ENCODE measurements at places on chromosomes 3 and 15.

GRCh38 chr3:186929186-186929585 is 1.1 kb upstream of the ST6GAL1 start:
- DNase-seq: no peak

DNA sequence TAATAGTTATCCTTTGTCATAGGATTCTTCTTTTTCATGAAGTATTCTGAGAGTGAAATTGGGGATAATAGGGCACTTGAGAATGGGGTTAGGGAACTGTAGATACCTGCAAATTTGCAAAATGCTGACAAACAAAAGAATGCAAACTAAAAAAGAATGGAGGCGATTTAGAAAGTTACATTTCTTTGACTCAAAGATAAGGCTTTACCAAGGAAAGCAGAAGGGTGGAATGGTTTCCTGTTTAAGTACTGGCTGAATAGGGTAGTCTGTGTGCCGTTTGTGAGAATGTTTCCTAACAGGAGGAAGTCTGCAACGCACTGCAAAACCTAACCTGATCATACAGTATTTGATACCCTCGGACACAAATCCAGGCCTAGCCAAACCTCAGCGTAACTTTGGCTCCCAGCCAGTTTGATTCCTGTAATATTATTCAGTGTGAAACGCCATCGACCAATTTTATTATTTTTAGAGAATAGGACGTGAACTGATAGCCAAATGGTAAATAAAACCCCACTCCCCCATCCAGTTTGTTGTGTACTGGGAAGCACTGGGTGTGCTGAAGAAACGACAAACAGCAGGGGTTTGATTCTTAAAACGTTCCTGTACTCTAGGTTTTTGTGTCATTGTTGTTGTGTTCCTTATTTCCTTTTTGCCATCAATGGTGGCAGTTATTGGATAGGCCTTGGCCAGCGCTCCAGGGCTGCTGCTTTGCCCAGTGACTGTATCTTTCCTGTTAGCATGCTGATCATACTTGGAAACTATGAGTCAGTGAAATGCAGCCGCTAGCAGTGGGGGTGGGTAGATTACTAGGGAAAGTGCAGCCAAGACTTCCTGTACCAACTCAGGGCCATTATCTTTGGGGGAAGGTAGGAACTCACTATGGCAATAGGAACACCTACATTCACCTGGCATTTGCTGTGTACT is 148.0 kb upstream of the TBL1XR1 start:
- peak; percentile 68 for DNase-seq

GRCh38 chr3:73745526-73746191 is 120.9 kb upstream of the PDZRN3 start:
- DNase-seq: no peak

- DNase-seq: peak; percentile 12
These were observed 1.2 kb downstream of the GP5 start for GRCh38 chr3:194397757-194398312.

DNA sequence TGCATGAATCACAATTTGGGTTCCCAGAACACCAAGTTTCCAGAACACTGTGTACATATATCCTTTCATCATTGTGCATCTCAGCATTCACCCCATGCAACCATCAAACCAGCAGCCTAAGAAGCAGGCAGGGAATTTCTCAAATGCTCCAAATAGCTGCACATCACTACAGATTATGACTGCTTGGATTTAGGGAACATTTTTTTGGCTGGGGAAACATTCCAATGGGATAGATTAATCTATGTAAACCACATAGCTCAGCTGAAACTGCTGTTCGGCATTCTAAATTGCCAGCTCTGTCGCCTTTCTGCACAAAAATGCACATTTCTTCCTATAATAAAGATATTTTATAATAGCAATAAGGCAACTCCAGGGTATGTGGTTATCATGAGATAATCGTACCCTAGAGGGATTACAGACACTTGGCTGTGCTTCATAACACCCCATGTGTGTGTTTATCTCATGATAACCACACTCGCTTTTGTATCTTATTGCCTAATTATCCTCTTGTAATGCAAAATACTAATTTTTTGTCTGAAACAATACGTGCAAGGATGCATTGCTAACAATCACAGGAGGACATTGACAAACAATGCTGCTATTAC is 483.7 kb upstream of the DPH6 start:
- no peak for DNase-seq

DNA sequence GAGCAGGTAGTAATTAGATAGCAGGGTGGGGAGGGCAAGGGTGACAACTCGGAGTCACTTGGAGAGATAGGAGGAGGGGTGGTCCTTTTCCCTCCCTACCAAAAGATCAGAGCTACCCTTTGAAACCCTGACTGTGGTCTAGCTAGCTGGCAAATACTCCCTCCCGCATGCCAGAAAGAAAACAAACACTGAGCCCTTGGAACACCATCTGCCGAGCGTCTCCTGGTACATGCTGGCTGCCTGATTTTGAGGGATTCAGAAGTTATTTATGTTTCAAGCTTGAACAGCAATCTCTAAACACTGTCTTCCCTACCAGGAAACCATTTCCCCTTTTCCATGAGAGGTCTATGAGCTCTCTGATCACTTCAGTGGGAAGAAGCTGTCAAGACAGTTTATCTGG is 291.6 kb upstream of the CFAP20DC start:
- no peak for DNase-seq

DNA sequence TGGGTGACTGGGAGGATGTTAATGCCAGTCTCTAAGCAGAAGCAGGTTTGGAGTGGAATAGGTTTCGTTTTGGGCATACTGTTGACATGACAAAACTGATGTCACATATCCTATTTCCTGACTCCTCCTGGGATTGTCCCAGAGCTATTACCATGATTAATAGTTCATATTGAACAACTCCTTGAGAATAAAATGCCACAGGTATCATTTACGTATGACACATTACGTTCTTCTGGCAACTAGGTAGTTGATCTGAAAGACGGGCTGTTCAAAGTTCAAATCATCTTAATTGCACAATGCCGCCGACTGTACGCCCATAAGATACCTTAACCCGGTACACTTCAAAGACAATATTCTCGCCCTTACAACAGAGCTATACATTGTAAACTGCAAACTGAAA is 1.4 kb upstream of the RAB5A start:
- DNase-seq: no peak

DNA sequence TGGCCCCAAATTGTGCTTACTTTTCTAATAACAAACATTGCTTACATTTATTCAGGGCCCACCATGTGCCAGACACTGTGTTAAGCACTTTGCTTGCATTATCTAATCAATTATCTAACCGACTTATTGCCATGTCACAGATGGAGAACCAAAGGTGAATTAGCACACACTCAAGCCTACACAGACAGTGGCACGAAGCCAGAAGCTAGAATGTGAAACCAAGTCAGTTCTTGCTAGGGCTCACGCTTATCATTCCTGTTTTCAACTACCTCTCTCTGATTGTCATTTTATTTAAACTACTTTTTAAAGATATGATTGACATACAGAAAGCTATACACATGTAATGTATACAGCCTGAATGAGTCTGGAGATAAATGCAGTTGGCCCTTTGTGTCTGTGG is 215.7 kb upstream of the CFAP20DC start:
- no peak for DNase-seq

- no peak for DNase-seq
These were observed 47.9 kb downstream of the QTRT2 start for GRCh38 chr3:114104414-114104813.

DNA sequence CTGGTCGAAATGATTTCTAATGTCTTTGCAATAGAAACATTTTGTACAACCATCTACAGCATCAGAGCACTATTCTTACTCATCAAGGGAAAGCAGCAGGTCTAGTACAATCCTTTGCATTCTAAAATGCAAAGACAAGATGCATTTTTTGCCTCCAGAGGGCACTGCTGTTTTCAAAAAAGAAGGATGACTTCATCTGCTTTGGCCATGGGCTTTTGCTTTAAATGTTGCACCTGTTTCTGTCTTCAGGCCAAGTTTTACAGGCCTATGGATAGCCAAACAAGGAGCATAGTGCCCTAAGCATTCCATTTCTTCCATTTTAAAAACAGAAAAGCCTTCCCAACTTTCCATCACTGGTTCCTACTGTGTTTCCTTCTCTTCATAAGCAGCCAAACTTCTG is 3.4 kb downstream of the PARP9 start:
- peak; percentile 80 for DNase-seq

DNA sequence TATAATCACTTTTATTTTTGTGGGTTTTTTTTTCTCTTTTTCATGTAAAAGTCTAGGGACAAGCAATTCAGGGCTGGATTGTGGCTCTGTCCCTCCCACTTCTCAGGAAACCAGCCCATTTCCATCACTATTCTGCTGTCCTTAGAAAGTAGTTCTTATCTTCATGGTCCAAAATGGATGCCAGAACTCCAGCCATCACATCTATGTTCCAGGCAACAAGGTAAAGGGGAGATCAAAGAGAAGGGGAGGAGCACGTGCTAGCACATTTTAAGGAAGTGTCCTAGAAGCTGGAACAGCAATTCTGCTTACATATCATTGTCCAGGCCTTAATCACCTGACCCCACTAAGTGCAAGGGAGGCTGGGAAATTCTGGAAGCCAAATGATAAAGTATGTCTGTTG is 181.1 kb upstream of the C2CD4B start:
- DNase-seq: no peak

DNA sequence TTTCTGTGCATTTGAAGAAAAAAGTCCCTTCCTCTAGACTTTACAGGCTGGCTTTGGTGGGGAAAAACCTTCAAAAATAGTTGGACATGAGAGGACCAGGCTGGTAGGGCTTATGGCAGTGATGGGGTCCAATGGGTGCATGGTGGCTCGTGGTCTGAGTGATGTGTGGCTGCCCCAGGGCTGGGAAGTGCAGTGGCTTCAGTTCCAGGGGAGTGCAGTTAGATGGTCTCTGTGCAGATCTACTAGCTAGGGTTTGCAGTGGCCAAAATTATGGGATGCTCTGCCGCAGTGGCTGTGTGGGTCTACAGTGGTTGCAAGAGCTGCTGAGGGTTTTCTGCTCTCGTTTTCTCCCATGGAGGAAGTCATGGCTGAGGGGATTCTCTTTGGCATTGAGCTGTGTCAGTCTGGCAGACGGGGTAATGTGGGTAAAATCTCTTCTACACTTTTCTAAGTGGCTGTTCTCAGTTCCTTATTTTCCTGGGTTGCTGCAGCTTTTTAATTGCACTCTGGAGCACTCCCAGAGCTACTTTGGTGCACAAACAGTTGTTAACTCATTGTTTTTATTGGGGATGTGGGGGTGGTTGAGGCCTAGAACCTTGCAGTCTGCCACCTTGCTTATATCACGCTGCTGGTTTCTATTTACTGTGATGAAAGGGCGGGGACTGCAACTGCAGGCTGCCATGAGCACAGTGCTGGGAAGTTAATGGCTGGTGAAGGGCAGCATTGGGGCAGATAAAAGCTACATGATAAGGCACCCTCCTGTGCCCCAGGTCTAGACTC is 1324.6 kb downstream of the NSUN3 start:
- DNase-seq: no peak

GRCh38 chr15:78103406-78104118 is 11.2 kb downstream of the SH2D7 start:
- peak; percentile 67 for DNase-seq

DNA sequence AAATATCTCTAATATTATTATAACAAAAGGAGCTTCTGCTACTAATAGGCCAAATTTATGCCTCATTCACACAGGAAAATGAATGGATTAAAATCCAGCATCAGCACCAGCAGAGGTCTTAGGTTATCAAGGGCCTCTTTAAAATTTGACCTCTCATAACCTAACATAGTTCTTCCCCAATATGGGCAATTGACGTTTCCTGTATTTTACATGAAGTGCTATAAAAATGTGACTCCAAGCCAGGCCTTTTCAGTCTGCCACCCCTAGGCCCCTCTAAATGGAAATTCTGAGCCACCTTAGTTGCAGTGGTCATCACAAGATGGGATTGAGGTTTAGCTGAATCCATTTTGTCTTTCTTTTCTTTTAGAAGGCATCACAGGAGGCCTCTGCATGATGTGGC is 70.1 kb downstream of the CASR start:
- no peak for DNase-seq

DNA sequence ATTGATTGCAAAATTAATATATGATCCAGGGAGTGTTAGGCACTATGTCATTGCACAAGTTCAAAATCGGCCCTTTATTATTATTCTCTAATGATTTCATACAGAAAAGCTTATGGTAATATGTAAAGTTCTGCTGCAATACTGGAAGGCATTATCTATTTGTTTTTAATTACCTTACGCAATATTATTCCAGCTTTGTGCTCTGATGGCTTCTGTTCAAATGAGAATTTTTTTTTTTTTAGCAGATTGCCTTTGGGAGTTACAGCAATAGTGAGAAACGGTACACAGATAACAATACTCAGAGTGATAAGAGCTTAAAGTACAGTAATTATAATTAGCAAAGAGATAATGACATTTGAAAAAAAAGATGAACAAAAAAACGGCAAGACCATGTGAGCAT is 602.2 kb upstream of the ALCAM start:
- no peak for DNase-seq

DNA sequence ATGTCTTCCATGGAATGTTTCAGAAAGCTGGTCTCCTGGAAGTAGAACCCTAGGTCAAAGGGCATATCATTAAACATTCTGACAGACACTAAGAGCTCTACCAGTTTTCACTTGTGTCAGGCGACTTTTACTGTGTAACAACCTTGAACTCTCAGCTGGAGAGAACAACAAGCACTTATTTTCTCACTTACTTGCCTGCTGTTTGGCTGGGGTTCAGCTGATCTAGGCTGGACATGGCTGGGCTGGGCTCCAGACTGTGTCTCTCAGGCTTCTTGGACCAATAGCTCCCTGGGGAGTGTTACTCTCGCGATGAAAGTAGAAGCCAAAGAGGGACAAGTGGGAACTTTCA is 527.3 kb downstream of the SHQ1 start:
- DNase-seq: no peak

DNA sequence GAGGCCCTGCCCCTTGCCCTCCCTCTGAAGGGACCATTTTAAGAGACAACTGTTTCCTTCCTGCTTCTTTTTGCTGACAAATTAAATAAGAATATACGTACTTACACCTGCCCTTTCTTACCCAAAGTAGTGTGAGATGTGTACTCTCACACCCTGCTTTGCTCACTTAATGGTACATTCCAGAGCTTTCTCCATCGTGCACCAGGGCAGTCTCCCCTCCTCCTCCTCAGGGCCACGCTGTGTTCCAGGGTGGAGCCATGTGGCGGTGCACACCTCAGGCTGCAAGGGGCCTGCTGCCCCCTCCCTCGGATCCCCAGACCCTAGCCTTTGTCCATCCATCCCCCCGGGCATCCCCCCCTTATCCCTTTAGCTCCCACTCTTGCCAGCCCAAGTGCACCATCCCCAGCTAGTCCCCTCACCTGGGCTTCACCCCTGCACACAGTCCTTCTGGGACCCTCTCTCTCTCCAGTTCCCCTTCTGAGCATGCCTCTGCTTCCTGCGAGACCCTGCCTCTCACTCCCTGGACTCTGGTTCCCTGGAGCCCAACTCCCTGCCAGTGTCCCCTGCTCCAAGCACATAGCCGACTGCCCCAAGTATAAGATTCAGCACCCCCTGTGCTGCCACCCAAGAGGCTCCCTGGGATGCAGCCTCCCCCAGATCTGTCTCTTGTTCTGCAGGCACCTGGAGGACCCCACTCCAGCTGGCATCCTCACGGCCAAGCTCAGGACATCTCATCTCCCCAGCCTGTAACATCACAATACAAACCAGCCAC is 89.5 kb upstream of the IQSEC1 start:
- DNase-seq: no peak

- DNase-seq: no peak
These were observed 128.5 kb downstream of the RBMS3 start for GRCh38 chr3:29409409-29409808.

- no peak for DNase-seq
These were observed 28.4 kb downstream of the SERPINI2 start for GRCh38 chr3:167445491-167445890.

- peak; percentile 21 for DNase-seq
These were observed 175.1 kb downstream of the SHQ1 start for GRCh38 chr3:72673011-72673771.
